ENCODE measurements at places on chromosomes 2 and 18.

DNA sequence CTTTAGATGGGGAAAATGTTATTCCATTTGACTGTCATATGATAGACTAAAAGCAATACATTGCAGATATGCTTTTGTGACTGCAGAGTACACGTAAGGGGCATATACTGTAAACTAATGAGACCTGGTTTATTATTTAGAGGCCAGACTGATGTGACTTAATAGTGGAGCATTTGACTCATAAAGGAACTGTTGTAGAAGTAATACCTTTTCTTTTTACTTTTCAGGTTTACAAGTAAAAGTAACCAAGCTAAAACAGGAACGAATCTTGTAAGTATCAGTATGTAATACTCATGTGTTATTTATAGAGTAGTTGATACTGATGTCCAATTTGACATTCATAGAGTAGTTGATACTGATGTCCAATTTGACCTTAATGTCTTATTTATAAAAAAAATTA, 13.1 kb downstream of the RBBP8 start:
- no peak for DNase-seq

GRCh38 chr18:62715436-62715758, at the start of gene PHLPP1:
Gene PHLPP1, plus strand, starts transcription at chr18:62715541. Its CDS starts 143 bp downstream, at chr18:62715684.
- no peak for DNase-seq

GRCh38 chr2:74379851-74380789, at the start of gene DCTN1:
Gene DCTN1, minus strand, starts transcription at chr2:74380311. Its CDS starts 274 bp downstream, at chr2:74380037.
- DNase-seq = peak; percentile 67

DNA sequence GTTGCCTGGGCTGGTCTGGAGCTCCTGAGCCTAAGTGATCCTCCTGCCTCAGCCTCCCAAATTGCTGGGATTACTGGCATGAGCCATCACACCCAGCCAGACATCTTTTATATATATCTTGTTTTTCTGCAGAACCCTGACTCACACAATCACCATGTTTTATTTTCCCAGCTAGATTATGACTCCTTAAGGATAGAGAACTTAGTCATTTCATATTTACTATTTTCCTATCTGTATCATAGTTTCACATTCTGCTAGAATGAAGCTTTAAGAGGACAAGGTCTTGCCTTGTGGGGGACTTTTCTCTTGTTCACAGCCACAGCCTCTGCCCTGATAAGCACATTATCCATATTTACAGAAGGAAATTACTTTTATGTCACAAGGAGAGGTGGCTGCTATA, 73.9 kb downstream of the LBH start:
- DNase-seq = no peak

DNA sequence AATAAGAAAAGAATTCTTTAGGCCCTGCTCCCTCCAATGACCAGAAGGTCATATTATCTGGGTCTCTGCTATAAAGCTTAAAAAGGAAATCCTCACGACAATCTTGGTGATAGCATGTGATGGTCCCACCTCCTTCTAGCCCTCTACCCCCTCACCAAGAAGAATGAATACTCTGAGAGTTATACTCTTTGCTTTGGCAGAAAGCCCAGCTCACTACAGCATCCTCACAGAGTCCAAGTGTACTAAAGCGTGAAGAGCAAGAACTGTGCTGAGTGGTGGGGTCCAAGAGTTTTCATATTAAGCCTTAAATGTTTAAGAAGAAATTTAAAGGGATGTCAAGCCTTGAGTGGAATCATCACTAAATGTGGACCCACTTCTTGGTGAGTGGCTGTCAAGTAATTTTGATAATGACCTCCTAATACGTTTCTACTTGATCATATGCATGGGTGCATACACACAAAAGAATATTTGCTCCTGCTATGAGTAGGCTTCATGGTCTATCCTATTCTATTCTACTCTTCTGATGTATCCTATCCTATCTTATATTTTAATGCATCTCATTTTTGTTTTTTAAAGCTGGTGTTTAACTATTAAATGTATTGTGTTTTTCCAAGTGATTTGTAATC, 16.5 kb upstream of the SERPINB7 start:
- no peak for DNase-seq

GRCh38 chr2:232700154-232700553, 3.0 kb downstream of the GIGYF2 start:
- DNase-seq = no peak

GRCh38 chr2:3091696-3092095, 285.9 kb downstream of the EIPR1 start:
- DNase-seq = no peak

- no peak for DNase-seq
Measured at GRCh38 chr2:216408426-216409290, 3.6 kb upstream of the SMARCAL1 start.

DNA sequence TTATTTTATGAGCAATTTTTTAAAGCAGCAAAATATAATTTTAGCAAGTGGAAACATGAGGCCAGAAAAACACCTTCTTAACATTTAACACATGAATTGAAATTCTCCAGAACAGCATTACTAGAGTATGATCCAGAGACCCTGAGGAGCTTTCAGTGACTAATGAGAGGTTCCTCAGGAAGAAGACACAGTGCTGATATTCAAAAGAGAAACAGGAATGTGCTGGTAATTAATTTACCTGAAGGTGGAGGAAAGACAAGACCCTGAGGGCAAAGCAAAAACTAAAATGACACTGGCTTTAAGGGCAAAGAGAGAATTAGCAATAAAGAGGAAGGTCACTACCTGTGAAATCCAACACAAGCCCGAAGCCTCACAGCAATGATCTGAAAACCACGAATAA, 97.0 kb downstream of the CDH2 start:
- DNase-seq = no peak

Data from C1 segment of cervical spinal cord (tissue), 14 donors.